RWPE1 (cell line): ENCODE measurements at places on chromosomes 2 and 18.
A peak's percentile ranks its signal among the peaks of the same experiment; 100 is the strongest.

DNA sequence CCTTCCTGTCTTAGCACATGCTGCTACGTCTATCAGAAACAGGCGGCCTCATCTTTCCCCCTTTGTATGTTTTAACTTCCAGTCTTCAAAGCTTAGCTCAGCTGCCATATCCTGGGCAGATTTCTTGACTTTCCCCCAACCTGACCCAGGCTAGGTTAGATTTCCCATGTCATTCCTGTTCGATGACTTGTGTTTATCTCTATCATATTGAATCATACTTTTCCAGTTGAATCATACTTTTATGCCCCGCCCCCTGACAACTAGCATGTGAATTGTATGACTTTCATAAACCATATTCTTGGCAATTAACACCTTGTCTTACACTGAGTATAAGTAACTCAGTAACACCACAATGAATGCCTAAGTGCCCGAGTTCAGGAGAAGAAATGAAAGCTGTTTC lies 128.3 kb downstream of the CYRIA start:
- DNase-seq: peak; percentile 81

- DNase-seq: peak; percentile 55
Observed at GRCh38 chr2:180829261-180829660, 151.1 kb upstream of the UBE2E3 start.

GRCh38 chr18:25830787-25831186 lies 259.6 kb downstream of the SS18 start:
- DNase-seq: no peak

- DNase-seq: no peak
Observed at GRCh38 chr18:6382963-6383362, 31.7 kb downstream of the L3MBTL4 start.

- no peak for DNase-seq
Observed at GRCh38 chr2:102891296-102891695, 129.5 kb downstream of the TMEM182 start.

GRCh38 chr2:230327418-230328154 lies 593 bp downstream of the SP140L start:
- no peak for DNase-seq

DNA sequence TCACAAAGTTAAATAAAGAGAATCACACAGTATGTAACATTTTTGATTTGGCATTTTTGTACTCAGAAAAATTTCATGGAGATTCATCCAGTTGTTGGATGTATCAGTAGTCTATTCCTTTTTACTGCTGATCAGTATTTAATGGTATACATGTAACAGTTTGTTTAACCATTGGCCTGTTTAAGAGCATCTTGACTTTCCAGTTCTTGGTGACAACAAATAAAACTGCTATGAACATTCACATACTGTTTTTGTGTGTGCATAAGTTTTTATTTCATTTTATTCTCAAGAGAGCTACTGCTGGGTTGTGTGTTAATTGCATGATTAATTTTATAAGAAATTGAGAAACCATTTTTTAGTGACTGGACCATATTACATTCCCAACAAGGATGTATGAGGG lies 694.5 kb upstream of the RAB6C start:
- DNase-seq: no peak

GRCh38 chr2:193824474-193824873 lies 1629.7 kb upstream of the TMEFF2 start:
- DNase-seq: peak; percentile 78

DNA sequence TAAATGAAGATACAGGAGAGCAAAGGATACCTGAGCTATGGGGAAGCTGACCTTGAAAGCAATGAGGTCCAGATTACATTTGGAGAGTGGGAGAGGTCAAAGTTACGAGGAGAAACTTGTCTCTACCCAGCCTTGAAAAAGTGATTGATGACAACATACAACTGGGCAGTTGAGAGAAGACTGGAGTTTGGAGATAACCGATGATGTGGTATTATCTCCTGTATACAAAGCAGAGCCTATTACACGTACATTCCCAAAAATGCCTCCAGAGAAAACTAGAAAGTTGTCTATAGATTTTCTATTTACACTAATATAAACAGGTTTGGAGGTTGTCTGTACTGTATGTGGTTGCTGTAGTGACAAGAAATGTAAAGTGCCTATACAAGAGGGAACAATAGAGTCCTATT lies 28.3 kb downstream of the ARL5A start:
- no peak for DNase-seq

- DNase-seq: peak; percentile 79
Observed at GRCh38 chr18:63882333-63883141, 5.0 kb upstream of the SERPINB2 start.

- no peak for DNase-seq
Observed at GRCh38 chr2:134225173-134225572, 28.7 kb upstream of the MGAT5 start.

DNA sequence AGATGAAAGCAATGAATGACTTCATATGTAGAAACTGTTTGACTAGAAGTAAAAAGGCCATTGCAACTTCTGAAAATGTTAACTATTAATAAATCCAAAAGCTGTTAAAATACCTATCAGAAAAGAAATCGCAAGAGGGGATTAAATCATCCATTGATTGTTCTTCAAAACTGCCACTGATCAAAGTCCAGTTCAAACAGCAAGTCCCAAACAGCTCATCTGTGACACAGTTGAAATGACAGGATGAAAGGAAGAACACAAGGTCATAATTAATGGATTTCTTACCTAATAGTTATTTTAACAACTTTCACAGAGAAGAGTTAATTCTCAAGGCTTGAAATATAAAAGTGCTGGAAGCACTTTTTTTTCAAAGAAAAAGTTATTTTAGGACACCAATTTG lies 90.4 kb downstream of the SESTD1 start:
- no peak for DNase-seq

GRCh38 chr2:59538398-59538911 lies 1015.0 kb downstream of the BCL11A start:
- no peak for DNase-seq

DNA sequence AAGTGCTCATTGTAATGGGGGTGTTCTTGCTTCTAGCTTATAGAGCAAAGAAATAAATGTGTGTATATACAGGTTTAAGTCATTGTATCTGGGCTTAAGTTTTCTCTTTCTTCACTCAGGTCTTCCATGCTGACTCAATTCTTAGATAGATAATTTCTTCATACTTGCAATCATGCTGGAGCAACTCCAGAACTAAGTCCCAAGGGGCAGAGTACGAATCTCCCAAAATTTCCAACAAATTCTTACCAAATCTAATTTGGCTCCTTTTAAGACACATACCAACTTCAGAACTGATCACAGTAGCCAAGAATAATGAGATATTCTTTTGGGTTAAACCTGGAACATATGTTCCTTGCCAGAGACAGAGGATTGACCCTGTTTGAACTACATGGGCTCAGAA lies 4.3 kb upstream of the SPAG16 start:
- DNase-seq: no peak

GRCh38 chr2:10287761-10288160 lies 14.9 kb upstream of the HPCAL1 start:
- DNase-seq: no peak

DNA sequence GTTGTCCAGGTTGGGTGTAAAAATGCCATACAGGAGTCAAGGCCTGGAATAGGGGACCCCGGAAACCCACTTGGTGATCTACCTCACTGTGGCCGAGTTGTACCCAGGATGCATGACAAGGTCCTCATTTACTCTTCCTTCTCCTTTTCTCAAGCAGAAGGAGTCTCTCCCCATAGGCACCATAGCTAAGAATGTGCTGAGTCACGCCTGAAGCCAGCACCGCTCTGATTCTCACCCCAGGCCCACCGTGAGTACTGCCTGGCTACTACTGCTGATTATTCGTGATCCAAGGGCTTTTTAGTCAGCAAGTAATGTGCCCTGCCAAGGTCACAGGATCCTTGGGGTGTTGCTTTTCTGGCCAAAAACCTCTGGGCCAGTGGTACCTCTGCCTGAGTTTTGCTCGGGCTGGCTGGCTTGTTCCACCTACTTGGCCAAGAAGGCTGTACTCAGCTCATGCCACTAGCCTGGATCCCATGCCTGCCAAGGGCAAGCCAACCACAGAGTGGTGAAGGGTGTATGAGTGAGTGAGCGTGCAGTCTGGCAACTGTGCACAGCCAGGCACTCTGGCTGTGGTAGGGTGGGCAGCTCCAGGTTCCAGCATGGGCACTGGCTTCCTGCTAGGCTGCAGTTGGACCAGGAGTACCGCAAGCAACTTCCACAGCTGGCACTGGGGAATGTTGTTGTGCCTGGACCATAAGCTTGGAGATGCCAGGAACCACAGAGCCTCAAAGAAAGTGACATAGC lies 650.1 kb upstream of the VRK2 start:
- DNase-seq: no peak

- DNase-seq: no peak
Observed at GRCh38 chr2:46118656-46119371, 178.4 kb upstream of the EPAS1 start.

GRCh38 chr18:58257461-58257860 lies 213.4 kb downstream of the NEDD4L start:
- no peak for DNase-seq

GRCh38 chr18:78071776-78072175 lies 822.1 kb downstream of the GALR1 start:
- DNase-seq: no peak

DNA sequence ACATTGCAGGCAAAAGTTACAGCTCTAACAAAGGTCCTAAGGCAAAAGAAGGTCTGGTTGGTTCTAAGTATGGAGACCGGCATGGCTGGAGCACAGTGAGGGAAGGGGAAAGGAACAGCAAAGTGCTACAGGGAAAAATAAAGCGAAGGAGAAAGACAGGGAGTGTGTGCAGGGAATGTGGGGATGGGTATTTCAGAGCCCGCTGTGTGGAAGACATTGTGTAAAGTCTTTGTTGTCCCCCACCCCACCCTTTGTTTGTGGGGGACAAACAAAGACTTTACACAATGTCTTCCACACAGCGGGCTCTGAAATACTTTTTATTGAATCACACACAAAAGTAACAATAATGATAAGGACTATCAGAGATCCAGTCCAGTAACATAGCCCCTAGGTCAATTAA lies 28.9 kb upstream of the C2orf15 start:
- DNase-seq: no peak

GRCh38 chr2:119862127-119862889 lies 102.6 kb downstream of the PTPN4 start:
- DNase-seq: no peak
